ENCODE measurements at places on chromosomes 3 and 15.

- DNase-seq = no peak
These were observed 81.9 kb downstream of the CHL1 start for GRCh38 chr3:278300-279064.

- no peak for DNase-seq
These were observed 3.6 kb upstream of the BAHD1 start for GRCh38 chr15:40436892-40437751.

DNA sequence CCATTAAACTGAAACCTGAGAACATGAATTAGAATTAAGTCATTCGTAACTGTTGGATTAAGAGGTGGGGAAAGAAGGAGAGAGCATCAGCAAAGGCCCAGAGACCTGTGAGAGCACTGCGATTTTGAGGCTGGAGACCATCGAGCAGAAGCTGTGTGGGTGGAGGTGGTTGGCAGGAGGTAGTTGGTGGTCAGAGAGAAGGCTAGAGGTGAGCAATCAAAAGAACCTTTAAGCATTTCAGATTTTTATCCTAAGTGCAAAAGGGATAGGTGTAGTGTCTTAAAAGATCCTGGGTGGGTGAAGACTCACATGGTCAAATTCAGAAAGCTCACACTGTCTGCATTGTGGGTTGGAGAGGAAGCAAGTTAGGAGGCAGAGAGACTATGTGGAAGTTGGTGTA, 65.1 kb upstream of the TEX264 start:
- no peak for DNase-seq

DNA sequence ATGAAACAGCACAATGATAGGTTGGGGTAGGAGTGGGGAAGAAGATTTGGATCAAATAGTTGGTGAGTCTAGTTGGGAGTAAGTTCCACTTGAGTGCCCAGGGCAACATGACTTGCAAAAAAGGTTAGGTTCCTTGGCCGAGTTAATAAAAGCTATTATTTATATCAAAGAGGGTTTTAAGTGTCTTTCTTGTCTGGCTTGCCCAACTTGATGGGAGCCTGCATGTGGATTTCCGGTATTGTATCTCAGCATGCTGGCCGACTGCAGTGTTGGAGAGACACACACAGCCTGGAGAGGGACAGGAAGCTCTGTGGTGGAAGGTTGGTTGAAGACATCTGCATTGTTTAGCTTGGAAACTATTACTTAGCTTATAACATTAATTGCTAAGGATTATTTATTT, 449.5 kb upstream of the TBL1XR1 start:
- no peak for DNase-seq

DNA sequence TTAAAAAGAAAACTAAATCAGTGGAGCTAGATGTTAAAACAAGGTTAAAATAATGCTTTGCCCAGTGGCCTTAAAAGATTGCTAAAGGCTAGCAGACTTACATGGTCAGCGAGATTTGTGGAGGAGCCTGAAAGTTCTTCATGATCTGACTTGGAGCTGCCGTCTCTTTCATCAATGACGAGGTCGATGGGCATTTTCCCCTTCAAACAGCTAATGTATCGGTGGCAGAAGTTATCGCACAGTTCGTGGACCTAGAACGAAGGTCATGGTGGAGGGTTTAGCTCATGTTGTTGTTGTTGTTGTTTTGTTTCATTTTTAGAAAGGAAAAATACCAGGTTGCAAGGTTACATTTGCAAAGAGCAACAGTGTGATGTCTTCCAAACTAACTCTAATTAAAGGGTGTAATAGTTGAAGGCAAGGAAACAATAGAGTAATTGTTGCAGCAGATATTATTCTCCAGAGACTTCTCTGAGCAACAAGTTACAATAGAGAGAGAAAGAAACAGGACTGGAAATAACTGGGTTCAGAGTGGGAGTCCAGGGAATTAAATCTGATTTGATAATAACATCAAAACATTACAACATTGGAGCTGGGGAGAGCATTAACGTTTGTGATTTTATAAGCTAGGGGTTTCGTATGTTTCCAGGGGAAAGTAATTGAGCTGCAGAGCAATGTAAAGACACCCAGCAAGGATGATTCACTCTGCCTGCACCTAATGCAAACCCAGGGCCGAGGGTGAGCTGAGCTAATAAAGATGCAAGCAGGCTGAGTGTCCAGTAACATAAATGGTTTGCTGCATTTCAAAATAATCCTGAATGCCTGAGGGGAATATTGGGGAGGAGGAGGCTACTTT, 6.6 kb downstream of the MEIS2 start:
- no peak for DNase-seq

All from left lobe of liver (tissue), 2 donors.